ENCODE measurements at places on chromosomes 12 and 14.

- no peak for DNase-seq
These were observed 43.4 kb downstream of the UTP20 start for GRCh38 chr12:101323255-101323654.

DNA sequence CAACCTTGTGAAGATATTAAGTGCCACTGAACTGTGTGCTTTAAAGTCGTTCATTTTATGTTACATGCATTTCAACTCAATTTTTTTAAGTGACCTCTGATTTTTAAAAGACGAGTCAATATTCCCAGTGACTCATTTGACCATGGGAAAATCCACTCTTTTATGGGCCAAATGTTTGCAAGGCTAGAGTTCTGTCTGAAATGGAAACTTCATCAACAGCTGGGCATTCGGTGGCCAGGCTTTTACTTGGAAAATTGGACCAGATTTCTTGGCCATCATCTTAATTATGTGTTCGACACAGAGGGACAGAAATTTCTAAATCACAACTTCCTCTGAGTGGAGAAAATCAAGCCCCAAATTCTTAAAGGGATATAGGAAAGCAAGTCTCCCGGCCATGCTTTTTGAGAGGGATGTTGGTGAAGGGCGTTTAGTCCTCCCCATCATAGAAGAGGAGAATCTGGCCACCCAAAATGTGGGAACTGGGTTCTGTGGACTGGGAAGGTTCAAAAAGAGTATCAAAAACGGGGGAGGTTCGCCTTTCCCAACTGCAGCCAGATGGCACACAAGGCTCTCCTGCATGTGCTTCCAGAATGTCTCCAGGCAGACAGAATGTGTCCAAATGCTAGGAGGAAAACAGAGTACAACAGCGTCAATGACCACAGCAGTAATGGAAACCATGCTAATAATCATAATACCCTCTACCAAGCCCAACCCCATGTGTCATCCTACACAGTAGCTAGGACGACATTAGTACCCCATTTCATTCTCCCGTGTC is 40.9 kb upstream of the FZD10 start:
- no peak for DNase-seq

DNA sequence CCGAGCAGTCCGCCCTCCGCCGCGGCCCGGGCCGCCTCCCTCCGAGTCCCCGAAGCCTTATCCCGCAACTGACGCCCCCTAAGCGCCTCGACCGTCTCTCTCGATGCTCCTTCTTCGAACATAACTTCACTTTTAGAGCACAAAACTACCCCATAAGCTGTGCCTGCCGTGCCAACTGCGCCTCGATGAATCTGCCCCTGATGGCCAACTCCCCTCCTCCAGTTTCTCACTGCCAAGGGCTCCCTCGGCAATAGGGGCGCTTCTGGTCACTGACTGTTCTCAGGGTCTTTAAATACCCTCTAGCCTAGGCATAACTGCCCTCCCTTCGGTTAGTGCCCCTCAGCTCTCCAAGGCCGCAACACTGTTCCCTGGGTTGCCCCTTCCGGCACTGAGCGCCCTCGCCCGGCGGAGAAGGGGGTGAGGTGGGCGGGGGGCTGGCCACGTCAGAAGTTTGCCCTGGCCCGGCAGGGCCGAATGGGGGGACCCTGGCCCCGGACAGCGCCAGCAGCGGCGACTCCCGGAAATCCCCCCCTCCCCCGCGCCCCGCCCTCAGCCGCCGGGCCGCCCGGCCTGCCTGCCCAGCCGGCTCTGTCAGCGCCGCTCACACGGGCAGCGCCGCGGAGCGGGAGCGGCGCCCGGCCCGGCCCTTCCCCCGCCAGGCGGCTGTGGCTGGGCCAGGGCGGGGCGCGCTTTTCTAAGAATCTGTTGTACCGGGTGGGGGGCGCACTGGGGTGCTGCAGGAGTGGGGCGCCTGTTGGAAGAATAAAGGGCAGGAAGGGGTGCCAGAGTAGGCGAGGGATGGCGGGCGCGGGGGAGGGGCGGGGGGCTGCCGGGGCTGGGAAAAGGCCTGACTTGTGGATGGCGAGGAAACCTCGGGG is 10.6 kb downstream of the RARG start:
- peak; percentile 53 for DNase-seq

GRCh38 chr12:3076730-3077571 is at the start of gene TSPAN9:
TSS of gene TSPAN9 (plus strand) at chr12:3077379. CDS start at chr12:3201194, 123,815 bp downstream.
- DNase-seq, result peak; percentile 83

DNA sequence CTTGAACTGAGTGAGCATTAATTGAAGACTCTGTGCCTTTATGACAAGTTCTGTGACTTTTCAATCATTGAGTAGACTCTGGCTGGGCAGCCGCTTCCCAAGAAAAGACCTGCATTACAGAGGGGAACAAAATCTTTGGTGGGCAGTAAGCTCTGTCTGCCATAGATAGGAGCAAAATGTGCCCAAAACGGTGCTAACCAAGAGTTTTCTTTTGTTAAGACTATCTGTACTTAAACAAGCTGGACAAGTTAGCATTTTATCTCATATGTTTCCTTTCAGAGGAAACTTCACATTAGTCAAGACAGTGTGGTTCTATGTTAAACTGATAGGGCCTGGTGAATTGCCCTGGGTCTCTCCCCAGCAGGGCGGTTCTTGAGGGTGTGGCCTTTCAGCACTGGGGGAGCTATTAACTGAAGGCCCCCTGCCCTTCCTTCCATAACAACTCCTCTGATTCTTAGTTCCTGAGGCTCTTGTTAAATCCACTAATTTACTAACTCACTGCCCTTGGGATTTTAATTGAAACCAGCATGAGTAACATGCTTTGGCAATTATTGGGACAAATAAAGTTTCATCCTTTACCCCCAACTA is 219.6 kb downstream of the KTN1 start:
- DNase-seq, result no peak

GRCh38 chr14:92847749-92848148 is 53.6 kb downstream of the GOLGA5 start:
- no peak for DNase-seq

GRCh38 chr14:93928184-93929047 is 1.3 kb downstream of the FAM181A start:
- DNase-seq, result no peak

Data from CD4-positive, alpha-beta T cell treated with Interleukin-6 for 4 hours (primary cell).